ENCODE measurements at places on chromosomes 12 and 14.

- no peak for DNase-seq
Observed at GRCh38 chr14:65850429-65851135, 438.1 kb downstream of the FUT8 start.

DNA sequence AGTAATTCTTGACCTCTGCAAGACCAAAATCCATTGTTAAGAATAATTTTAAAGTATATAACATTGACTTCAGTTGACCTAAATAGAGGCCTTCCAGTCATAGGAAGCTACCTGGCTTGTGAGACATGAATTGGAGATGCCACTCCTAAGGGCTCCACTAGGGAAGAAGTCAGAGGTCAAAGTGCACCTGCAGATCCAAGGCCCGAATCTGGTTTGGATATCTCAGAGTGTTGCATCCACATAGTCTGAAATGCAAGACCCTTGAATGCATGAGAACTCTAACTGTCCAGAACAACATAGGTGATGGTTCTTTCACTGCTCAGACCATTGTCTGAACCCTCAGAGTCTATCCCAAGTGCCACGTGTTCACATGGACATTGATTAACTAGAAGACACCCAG lies 22.4 kb downstream of the RFX4 start:
- no peak for DNase-seq

- DNase-seq = no peak
Observed at GRCh38 chr12:126390969-126391566, 1325.8 kb downstream of the AACS start.

DNA sequence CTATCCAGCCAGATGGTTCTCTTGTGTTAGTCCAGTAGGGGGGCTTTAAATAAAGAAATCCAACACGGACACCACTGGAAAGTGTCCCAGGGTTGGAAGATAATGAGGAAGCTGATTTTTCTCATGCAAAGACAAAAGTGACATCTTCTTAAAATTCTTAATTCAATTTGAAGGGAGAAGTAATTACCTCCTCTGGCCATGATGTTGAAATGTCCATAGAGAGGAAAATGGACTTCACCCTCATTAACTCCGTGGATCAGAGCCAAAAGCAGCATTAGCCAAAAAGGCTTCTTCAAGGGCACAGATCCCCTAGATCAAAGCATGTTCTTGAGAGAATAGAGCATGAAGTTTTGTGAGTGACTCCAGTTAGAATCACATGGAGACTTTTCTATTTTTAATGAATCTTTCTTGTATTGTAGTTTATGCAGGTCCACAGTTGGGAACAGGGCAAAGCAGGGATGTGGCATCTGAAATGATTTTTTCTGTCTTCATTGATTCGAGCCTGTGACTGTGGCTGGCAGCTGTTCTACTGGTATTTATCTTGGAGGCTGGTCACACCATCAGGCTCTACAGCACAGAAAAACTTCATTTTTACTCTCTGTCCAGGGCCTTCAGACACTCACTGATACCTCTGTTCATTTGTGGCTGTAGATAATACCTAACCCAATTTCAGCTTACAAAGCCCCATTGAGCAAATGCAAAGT lies 1002.5 kb downstream of the AACS start:
- no peak for DNase-seq

- DNase-seq = peak; percentile 98
Observed at GRCh38 chr12:52191841-52192791, at the start of gene KRT80. KRT80 (minus strand) TSS chr12:52192014; CDS start chr12:52191902, 112 bp downstream.

DNA sequence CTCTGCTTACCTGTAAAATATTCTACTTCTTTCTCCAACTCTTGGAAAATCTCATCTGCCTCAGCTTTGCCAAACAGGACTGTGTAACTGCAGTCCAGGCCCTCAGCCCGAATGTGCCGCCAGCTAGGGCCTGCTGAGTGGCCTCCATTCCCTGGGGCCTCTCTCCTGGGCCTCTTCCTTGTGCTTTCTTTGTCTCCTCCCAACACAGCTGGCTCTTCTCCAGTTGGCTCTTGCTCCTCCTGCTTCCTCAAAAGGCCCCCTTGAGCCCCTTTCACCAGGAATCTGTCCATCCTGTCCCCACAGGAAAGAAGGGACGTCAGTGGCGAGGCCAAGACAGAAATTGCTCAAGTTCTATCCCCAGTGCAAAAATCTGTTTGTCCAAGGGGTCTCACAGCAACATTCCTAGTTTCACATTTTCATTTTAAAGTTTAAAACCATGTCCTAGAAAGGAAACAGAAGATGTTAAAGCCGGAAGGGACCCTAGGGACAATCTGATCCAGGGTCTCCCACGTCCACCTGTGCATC lies 713 bp downstream of the ALKBH2 start:
- DNase-seq = peak; percentile 21

DNA sequence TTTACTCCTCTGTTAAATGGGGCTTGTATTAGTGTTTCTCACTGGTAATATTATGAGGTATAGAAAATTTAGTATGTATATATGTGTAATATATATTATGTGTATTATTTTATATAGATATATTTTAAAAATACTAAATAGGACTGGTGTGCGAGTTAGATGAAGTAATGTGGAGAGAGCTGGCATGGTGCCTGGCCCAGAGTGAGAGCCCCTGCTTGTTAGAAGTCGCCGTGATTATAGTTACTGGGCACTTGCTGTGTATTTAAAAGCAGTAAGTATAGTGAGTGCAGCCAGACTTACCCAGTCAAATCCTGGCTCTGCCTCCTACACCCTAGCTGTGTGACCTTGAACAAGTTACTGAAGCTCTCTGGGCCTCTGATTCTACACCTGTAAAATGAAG lies 48.0 kb downstream of the WSCD2 start:
- DNase-seq = no peak

Measured in NCI-H2029 (cell line).